ENCODE measurements at places on chromosomes 13 and 19.

DNA sequence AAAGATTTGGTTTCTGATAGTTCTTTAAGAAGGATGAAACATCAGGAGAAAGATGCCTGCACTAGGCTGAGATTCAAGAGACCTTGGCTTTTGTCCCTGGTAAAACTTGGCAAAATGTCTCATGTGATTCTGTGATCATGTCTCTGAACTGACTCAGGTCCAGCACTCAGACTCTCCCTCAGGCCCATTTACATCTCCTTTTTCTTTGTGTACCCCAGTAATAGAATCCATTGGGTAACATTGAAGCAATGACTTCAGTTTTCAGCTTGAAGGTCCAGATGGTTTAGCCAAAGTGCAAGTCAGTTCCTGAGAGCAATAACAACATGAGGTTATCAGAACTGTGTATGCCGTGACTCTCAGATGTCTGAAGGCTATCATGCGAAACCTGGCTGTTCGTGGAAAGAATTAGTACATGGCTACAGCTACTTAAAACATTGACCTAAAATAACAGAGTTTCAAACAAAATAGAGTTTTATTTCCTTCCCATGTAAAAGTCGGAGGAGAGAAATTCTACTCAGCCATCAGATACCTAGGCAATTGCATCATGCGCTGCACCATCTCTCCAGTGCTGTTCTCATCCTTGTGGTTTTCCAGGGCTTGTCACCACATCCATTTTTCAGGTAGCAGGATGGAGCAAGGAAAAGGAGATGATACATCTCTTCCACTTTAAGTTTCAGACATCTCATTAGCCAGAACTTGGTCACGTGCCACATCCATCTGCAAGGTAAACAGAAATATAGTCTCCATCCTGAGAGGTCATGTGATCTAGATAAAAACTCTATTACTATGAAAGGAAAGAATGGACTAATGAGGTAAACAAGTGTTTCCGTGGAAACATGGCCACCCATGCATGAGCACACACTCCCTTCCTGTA is 117.3 kb downstream of the POSTN start:
- DNase-seq, result no peak

- DNase-seq, result peak; percentile 98
Measured at GRCh38 chr19:35557539-35558399, 5.7 kb downstream of the ATP4A start.

DNA sequence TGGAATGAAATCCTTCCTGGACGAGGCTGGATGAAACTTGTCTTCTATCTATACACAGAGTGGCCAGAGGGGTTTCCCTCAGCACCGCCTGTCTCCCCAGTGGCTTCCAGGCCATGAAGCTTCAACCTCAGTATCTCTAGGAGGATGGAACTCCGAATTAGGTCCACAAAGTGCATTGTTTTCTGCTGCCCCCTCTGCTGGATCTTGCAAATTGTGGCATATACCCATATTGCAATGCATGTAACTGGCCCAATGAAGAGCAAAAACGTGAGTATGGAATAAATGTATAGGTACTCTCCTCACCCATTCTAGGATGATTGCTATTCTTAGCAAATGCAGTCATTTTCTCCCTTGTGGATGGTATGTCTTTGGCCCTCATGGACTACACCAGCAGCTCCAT is 14.7 kb upstream of the LILRB4 start:
- no peak for DNase-seq

DNA sequence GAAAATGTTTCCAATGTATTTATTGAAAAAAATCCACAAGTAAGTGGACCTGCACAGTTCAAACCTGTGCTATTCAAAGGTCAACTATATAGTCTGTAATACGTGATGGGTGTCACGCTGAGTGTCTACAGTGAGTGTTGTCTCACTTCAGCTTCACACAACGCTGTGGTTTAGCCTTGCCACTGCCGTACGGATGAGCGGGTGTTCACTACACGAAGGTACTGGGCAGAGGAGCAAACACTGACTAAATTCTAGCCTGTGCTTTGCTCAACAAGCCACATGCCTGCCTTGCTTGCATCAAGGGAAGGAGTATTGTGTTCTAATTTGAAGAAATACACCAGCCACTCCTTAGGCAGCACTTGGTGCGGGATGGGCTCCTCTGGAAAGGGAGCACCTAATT is 3.4 kb upstream of the FFAR3 start:
- no peak for DNase-seq

DNA sequence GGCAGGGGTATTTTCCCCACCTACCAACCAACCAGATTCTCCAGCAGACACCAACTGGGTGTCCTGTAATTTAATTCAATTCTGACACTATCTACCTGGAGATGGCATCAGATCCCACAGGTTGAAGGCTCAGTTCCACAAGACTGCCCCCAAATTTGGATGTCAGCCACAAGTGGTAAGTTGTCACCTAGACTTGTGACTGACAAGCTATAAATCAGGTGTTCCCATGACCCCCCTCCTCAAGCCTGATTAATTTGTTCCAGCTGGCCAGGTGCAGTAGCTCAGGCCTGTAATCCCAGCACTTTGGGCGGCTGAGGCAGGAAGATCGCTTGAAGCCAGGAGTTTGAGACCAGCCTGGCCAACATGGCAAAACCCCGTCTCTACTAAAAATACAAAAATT is 10.6 kb upstream of the HAUS5 start:
- DNase-seq, result no peak

DNA sequence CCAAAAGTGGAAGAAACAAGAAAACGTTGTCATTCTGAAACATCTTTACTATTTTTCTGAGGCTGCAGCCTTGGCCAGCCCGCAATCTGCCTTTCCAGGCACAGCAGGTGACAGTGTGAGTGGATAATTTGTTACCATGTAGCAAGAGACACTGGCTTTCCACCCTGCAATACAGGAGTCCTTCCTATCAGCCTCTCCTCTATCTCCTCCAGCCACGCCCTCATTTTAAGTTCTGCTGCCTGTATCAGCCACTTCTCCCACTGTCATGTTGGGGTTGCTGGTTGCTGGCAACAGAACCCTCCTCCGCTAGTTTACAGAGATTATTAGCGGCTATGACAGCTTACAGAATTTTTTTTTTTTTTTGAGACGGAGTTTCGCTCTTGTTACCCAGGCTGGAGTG is 7.7 kb upstream of the LGALS7 start:
- DNase-seq, result no peak

GRCh38 chr19:54459282-54460229 is 4.0 kb downstream of the LENG9 start:
- no peak for DNase-seq

DNA sequence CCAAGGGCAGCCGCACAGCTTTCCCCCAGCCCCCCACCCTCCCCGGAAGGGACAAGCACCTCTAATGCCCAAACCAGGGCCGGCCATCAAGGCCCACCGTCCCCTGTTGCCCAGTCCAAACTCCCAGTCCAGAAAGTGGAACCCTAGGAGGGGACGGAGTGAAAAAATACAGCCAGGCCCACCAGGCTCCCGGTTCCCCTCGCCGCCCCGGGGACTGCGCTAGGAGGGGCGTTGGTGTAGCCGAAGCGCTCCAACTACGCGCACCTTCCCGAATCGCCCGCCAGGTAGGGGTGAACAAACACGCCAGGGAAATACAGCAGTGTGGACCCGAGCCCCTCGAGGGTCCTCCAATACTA is 1.3 kb downstream of the KLF16 start:
- DNase-seq, result no peak

GRCh38 chr13:38385153-38385891 is 35.7 kb downstream of the UFM1 start:
- no peak for DNase-seq

DNA sequence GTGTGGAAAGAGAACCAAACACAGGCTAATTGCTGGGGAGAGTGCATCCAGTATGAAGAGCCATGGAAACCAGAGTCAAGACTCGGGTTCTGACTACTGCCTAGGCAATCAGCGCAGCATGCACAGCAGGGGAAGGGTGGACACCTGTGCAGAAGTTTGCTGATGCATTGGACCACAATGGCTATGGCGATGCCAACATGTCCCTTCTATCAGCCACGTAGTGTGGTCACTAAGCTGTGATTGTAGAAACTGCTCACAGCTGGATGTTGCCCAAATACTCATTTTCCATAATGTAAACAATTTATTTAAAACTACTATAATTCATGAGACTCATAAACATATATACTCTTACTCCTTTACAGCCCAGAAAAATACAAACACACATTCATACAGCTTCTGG is 1718.2 kb downstream of the EFNB2 start:
- DNase-seq, result no peak

DNA sequence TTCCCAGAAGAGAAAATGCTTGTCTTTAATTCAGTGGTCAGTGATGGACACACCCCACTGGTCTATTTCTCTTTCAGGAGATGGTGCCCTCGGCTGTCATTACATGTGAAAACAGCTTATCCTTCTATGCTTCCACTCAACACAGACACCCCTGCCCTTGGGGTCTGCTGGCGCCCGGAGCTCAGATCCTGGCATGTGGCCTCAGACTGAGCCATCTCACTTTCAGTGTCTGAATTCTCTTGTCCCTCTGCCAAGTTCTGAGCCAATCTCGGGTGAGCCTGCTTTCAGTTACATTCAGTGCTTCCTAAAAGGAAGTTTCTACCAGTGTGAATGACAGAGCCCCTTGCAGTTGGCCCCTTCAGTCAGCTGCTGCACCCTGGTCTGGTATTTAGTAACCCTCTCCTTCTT is 293.6 kb downstream of the DNAJC15 start:
- no peak for DNase-seq

- DNase-seq, result no peak
Measured at GRCh38 chr19:778910-779653, 18.2 kb upstream of the PTBP1 start.

DNA sequence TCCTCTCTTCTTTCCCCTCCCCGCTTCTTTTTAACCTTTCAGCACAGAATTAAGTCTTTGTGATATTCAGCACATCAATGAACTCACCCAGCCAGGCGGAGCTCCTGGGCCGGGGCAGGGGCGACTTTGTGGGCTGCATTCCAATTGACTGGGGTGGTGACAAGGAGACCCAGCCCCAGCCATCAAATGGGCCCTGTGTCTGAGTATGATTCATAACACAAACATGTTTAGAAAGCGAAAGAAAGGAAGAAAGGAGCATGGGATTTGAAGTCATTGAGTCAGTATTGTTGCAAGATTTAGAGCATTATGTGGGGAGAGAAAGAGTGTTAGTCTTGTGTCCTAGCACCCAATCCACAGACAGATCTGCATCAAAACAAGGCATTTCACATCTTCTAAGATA is 185.3 kb downstream of the LHFPL6 start:
- DNase-seq, result peak; percentile 49

DNA sequence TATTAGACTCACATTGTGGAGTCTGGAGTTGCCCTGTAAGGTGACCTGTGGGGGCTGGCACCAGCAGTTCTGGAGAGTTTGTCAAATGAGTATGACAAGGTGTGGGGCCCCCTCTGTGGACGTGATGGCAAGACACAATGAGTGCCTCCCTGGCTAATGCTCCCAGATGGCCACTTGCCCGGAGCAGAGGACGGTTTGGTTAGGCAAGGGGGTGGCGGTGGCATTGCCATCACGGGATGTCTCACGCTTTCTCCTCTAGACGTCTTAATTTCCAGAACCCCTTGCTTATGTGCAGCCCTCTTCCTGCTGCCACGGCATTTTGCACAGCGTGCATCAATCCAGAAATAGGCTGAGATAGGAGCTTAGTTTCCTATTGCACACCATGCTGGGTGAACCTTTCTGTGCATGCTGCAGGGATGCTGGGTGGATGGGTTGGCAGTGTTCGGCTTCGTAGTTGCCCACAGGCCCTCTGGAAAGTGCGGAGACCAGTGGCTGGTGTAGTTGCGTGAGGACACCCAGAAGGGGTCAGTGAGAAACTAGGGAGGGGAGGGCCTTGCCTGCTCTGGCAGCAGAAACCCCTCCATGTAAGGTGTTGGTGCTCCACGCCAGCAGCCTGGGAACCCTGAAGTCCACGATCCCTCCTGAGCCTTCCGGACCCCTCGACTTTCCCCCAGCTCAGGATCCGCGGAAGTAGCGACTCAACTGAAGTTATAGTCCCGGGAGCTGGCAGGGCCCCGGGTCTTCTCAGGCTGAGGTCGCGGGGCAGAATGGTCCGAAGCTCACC is 18.1 kb upstream of the LRP3 start:
- DNase-seq, result no peak
